Activated CD8-positive, alpha-beta T cell treated with anti-CD3 and anti-CD28 coated beads, Interleukin-2, amount 10 ng/mL, durations not matched to agents 7 days and 5 days (primary cell): ENCODE measurements at places on chromosomes 6 and 20.

DNA sequence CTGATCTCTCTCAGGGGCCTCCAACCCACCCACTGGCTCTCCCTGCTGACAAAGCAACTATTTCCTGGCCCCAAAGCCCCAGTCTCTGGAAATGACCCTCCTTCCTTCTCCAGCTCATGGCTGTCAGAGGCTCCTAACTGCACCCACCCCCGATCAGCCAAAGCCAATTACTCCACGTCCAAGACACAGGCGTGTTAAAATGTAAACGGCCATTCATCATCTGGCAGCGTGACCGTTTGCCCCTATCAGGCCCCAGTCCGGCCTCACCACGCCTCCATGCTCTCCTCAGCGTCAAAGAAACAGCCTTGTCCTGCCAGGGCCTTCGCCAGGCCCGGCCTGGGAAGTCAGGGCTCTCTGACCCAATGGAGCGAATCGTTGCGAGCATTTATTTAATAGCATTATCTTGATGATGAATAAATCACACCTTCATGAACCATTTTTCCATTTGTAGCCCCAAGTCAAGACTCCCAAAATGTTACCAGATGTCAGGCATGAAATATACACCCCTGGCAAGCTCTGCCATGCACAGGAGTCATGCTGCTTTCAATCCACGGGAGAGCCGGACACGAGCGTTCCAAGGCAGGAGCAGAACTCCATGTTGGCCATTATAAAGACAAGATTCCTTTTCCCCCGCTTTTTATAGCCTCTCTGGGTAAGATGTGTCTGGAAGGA lies 17.7 kb downstream of the RIPOR3 start:
- no peak overlapping the region for H3K4me3 ChIP-seq
- no peak for DNase-seq
- no peak overlapping the region for H3K27ac ChIP-seq
- H3K27me3 ChIP-seq = no peaks in the 10 kb centered on the region

DNA sequence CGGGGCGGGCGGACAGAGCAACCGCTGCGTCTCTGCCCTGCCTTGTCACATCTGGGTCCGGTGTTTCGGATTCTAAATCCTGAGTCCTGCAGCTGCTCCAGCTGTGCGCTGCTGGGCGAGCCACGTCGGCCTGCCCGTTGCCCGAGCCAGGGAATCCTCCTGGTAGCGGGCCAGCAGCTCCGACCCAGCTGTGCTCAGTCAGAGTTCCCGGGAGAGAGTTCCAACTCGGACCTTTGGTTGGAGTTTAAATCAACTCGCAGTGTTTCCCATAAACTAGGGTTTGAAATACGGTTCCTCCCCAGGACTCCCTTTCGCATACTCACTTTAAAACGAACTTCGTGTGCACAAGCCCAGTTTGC lies 315 bp upstream of the PDE10A start:
- peak overlapping the region; percentile 22 for H3K4me3 ChIP-seq
- H3K27me3 ChIP-seq = peaks cover 53% of the 10 kb centered on the region
- peak overlapping the region; percentile 20 for H3K27ac ChIP-seq
- DNase-seq = no peak

GRCh38 chr20:8808202-8808535 lies 260.7 kb upstream of the PLCB4 start:
- no peak overlapping the region for H3K4me3 ChIP-seq
- no peaks in the 10 kb centered on the region for H3K36me3 ChIP-seq
- no peak for DNase-seq
- H3K27ac ChIP-seq = no peak overlapping the region
- peaks cover 4% of the 10 kb centered on the region for H3K4me1 ChIP-seq

DNA sequence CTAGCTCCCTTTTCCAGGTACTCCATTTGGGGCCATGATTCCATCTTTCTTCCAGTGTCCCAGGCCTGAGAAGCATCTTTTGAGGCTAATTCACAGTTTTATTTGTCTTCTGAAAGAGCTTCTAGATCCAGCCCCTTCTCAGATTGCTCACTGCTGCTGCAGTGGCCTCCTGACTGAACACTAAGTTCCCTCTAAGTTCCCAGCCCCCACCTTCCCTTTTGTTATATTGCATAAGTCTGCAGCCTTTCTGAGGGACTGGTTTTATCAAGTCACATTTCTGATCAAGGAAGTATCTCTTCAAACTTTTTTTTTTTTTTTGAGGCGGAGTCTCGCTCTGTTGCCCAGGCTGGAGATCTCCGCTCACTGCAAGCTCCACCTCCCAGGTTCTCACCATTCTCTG lies 10.7 kb downstream of the MAPRE1 start:
- peaks cover 46% of the 10 kb centered on the region for H3K4me1 ChIP-seq
- H3K4me3 ChIP-seq = no peak overlapping the region
- H3K27me3 ChIP-seq = no peaks in the 10 kb centered on the region
- peak overlapping the region; percentile 58 for H3K27ac ChIP-seq

GRCh38 chr6:169249057-169249456 lies 4.6 kb downstream of the THBS2 start:
- H3K36me3 ChIP-seq = no peaks in the 10 kb centered on the region
- peaks cover 31% of the 10 kb centered on the region for H3K27me3 ChIP-seq
- H3K4me1 ChIP-seq = peaks cover 4% of the 10 kb centered on the region
- H3K4me3 ChIP-seq = no peak overlapping the region
- DNase-seq = no peak
- H3K27ac ChIP-seq = no peak overlapping the region

- no peaks in the 10 kb centered on the region for H3K27me3 ChIP-seq
- no peak overlapping the region for H3K27ac ChIP-seq
- H3K4me3 ChIP-seq = no peak overlapping the region
- H3K4me1 ChIP-seq = peaks cover 3% of the 10 kb centered on the region
Observed at GRCh38 chr6:145375502-145375901, 359.8 kb downstream of the EPM2A start.

DNA sequence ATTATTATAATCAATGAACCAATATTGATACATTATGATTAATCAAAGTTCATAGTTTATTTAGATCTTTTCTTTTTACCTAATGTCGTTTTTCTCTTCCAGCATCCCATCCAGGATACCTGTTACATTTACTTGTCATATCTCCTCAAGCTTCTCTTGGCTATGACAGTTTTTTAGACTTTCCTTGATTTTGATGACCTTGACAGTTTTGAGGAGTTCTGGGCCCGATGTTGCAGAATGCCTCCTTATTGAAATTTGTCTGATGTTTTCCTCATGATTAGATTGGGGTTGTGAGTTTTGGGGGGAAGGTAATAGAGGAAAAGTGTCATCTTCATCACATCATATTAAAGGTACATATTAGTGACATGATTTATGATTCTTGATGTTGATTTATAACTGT lies 3.8 kb upstream of the SIRPD start:
- H3K4me1 ChIP-seq = peaks cover 10% of the 10 kb centered on the region
- H3K36me3 ChIP-seq = peaks cover 15% of the 10 kb centered on the region
- H3K27ac ChIP-seq = no peak overlapping the region
- no peak for DNase-seq

DNA sequence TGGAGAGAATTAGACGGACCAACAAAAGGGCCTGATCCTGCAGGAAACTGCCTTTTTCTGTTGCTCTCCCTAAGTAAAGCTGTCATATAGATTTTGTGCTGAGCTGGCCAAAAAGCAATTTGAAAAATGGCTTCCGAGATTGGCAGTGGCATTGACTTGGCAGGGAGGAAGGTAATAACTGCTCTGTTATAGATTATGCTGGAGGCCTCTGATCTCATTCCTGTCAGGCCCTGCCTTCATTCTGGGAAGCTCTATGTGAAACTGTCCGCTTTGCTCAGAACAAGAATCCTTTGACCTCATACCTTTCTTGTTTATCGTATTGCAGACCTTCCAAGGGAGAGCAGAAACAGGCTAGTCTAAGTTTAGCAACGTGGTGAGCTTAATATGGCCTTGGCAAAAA lies 234.4 kb downstream of the PHACTR1 start:
- H3K27ac ChIP-seq = no peak overlapping the region
- no peaks in the 10 kb centered on the region for H3K36me3 ChIP-seq
- H3K4me3 ChIP-seq = no peak overlapping the region

DNA sequence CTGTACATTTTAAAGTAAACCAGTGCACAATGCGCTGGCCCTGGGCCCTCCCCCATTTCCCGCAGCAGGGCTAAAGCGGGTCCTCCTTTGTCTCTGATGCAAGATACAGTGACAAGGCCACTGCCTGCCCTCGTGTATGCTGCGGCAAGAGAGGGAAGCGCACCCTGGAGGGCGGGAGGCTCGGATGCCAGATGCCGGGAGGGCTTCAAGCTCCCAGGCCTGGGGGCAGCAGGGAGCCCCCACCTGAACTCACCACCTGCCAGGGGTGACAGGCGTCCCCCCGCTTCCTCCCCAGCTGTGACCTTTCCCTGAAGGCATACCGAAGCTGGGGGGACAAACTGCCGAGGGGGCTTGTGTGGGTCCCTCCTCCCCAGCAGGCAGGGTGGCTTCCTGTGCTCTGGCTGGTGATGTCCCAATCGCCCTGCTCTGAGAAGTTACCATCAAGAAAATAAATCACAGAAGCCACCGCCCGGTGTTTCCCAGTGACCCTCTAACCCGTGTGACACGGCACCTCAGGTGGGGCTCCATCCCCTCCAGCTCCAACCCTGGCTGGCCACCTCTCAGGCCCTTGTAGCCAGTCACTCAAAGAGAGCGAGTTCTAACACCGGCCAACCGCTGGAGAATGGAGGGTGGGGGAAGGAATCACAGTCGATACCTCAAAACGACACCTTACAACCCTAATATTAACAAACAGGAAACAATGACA lies 203.3 kb downstream of the PREX1 start:
- peaks cover 46% of the 10 kb centered on the region for H3K36me3 ChIP-seq
- no peak overlapping the region for H3K4me3 ChIP-seq
- H3K4me1 ChIP-seq = peaks cover 38% of the 10 kb centered on the region
- no peak overlapping the region for H3K27ac ChIP-seq

- peaks cover 15% of the 10 kb centered on the region for H3K27me3 ChIP-seq
Observed at GRCh38 chr20:10170261-10170660, 48.4 kb upstream of the SNAP25 start.

DNA sequence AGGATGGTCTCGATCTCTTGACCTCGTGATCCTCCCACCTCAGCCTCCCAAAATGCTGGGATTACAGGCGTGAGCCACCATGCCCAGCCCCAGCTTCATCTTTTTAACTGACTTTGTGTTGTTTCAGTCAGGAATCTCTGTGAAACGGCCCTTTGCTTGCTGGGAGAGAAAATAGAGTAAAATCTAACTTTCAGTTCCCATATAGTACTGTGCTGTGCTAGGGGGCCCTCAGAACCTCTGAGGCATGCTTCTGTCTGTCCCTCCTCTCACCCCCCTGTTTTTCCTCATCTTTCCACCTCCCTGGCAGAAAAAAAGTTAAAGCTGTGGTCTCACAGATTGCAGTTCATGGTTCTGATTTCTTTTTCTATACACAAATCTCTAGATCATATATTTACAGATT lies 48.4 kb downstream of the LRP11 start:
- peaks cover 16% of the 10 kb centered on the region for H3K36me3 ChIP-seq
- H3K4me1 ChIP-seq = peaks cover 5% of the 10 kb centered on the region
- no peak overlapping the region for H3K4me3 ChIP-seq
- no peaks in the 10 kb centered on the region for H3K27me3 ChIP-seq
- DNase-seq = no peak
- H3K27ac ChIP-seq = no peak overlapping the region

GRCh38 chr6:52523378-52524142 lies 53.3 kb downstream of the TRAM2 start:
- H3K27ac ChIP-seq = no peak overlapping the region
- no peaks in the 10 kb centered on the region for H3K27me3 ChIP-seq
- no peaks in the 10 kb centered on the region for H3K4me1 ChIP-seq
- no peak overlapping the region for H3K4me3 ChIP-seq
- DNase-seq = no peak

- no peaks in the 10 kb centered on the region for H3K36me3 ChIP-seq
- H3K27ac ChIP-seq = no peak overlapping the region
- DNase-seq = no peak
- no peaks in the 10 kb centered on the region for H3K27me3 ChIP-seq
Observed at GRCh38 chr20:62232194-62232593, 6.1 kb upstream of the OSBPL2 start.

GRCh38 chr6:16181439-16182297 lies 52.8 kb downstream of the MYLIP start:
- peak overlapping the region; percentile 70 for H3K27ac ChIP-seq
- peaks cover 37% of the 10 kb centered on the region for H3K4me1 ChIP-seq
- peaks cover 31% of the 10 kb centered on the region for H3K36me3 ChIP-seq
- no peak for DNase-seq
- H3K27me3 ChIP-seq = peaks cover 8% of the 10 kb centered on the region

GRCh38 chr20:2749951-2750490 lies 50.4 kb downstream of the CPXM1 start:
- no peaks in the 10 kb centered on the region for H3K36me3 ChIP-seq
- H3K27ac ChIP-seq = no peak overlapping the region
- H3K4me1 ChIP-seq = peaks cover 18% of the 10 kb centered on the region
- H3K4me3 ChIP-seq = no peak overlapping the region

- no peaks in the 10 kb centered on the region for H3K27me3 ChIP-seq
- H3K4me1 ChIP-seq = no peaks in the 10 kb centered on the region
- H3K4me3 ChIP-seq = no peak overlapping the region
- no peak for DNase-seq
- no peaks in the 10 kb centered on the region for H3K36me3 ChIP-seq
Observed at GRCh38 chr6:51578994-51579393, 508.4 kb downstream of the PKHD1 start.

GRCh38 chr6:14567842-14568241 lies 450.3 kb downstream of the CD83 start:
- DNase-seq = no peak
- no peak overlapping the region for H3K4me3 ChIP-seq
- no peaks in the 10 kb centered on the region for H3K36me3 ChIP-seq

DNA sequence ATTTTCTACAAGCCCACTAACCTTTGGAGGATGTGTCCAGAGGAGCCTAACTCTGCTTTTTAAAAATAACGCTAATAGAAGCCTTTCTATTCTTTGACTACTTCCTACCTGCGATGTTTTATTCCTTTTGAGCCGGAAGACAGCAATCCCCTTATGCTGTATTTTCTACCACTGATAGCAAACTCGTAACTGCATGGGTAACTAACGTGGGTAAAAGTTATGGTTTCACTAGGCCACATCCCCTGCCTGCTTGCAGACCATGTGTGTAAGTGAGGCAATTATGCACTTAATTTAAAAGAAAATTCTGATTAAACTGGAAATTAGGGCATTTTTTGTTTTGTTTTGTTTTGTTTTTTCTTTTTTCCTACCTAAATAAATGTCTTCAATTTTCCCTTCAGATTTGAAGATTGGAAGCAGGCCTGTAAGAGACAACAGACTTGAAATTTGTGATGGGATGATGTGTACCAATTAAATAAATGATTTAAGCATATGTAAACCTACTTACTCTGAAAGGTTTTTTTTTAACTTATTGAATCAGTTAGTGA lies 931 bp downstream of the UFL1 start:
- H3K27me3 ChIP-seq = no peaks in the 10 kb centered on the region
- peaks cover 16% of the 10 kb centered on the region for H3K4me1 ChIP-seq
- peak overlapping the region; percentile 98 for H3K4me3 ChIP-seq
- DNase-seq = peak; percentile 55
- H3K27ac ChIP-seq = peak overlapping the region; percentile 99

DNA sequence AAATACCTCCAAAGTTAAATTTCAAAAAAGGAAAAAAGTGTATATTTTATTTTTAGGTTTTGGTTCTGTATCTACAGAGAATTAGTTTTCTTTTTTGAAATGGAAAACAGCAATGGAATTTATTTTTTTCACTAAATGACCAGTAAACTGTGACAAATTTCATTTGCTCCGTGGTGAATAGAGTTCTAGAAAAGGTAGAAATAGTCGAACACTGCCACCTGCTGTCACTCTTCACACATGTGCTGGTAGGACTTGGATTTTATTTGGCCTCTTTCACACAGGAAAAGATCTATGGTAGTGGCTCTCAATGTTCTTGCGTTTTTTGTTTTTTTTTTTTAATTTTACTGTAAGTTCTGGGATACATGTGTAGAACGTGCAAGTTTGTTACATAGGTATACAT lies 312.5 kb downstream of the EYA4 start:
- H3K36me3 ChIP-seq = no peaks in the 10 kb centered on the region
- H3K27me3 ChIP-seq = no peaks in the 10 kb centered on the region
- peak; percentile 45 for DNase-seq
- H3K27ac ChIP-seq = no peak overlapping the region
- H3K4me1 ChIP-seq = no peaks in the 10 kb centered on the region
